ENCODE measurements at places on chromosomes 4 and X. TPM values are rescaled to one million over a fixed set of nuclear protein-coding genes. Genes with fewer than 3 reads are reported as not detected.
A peak's percentile ranks its signal among the peaks of the same experiment; 100 is the strongest.

GRCh38 chr4:152981278-152981677, 45.2 kb downstream of the FHDC1 start:
- peak; percentile 42 for DNase-seq

GRCh38 chrX:44022964-44023363, 49.8 kb upstream of the NDP start:
- DNase-seq = no peak

DNA sequence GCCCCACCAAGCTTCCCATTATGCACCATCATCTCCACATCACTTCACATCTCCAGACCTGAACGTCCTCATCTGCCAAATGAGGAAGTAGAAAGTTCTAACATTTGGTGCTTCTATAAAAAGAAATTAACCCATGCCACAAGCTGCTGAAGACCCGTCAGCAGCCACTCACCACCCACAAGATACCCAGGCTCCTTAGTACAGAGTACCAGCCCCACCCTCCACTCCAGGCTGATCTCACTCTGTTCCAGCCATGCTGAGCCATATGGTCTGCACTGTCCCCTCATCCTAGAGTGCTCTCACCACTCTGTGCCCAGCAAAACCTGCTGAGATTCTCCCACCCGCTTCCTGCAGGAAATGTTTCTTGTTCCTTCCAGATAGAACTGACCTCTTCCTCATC, 240.8 kb upstream of the PPARGC1A start:
- no peak for DNase-seq

DNA sequence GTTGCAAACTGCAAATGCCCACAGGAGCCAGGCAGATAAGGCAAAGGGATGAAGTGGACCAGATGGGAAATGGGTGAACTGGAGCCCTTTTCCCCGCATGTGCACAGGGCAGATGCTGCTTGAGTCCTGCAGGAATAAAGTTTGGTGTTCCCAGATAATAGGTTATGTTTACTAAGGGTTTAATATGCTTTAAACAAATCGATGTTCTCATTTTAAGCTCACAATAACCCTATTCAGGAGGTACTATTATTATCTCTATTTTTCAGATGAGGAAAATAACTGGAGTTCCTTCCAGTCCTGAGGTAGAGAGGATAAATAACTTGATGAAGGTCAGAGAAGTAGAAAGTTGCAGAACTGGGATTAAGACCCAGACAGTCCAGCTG, 77.3 kb downstream of the LRRC66 start:
- DNase-seq = no peak

DNA sequence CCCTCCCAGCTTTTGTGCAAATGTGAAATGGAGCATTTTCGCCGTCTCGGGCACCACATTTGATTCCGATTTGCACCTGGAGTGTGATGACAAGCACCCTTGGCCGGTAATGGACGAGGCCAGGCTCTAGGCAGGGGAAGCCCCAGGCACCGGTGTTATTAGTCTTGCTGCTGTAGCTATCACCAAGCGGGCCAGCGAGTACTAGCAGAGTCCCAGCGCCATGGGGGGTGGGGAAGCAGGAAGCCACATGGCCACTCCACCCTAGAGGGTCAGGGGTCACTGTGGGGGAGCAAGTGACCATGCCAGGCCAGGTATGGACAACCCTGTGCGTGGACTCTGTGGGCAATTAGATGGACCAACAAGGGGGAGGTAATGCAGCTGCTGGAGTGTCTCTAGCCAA, 88.8 kb downstream of the CPZ start:
- DNase-seq = no peak

DNA sequence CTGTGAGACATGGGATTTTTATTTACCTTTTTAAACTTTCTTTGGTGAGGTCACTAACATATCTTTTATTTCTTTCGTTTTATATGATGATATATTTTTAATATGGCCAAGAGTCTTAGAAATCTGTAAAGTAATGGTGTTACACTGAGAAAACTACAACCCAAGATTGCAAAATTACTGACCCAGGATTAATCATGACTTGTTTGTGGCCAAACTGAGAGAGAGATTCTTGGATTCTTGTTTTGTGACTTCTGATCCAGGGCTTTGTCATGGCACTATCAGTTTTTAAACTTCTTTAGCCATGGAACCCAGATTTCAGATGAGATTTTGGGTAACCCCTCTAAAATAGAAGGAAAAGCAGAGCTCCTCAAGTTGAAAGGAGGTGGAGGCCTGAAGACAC, 42.0 kb downstream of the SGMS2 start:
- no peak for DNase-seq

- DNase-seq = no peak
Measured at GRCh38 chrX:110346681-110347080, 12.0 kb upstream of the RTL9 start.

GRCh38 chrX:118961866-118962560, 12.4 kb upstream of the LONRF3 start:
- peak; percentile 18 for DNase-seq

DNA sequence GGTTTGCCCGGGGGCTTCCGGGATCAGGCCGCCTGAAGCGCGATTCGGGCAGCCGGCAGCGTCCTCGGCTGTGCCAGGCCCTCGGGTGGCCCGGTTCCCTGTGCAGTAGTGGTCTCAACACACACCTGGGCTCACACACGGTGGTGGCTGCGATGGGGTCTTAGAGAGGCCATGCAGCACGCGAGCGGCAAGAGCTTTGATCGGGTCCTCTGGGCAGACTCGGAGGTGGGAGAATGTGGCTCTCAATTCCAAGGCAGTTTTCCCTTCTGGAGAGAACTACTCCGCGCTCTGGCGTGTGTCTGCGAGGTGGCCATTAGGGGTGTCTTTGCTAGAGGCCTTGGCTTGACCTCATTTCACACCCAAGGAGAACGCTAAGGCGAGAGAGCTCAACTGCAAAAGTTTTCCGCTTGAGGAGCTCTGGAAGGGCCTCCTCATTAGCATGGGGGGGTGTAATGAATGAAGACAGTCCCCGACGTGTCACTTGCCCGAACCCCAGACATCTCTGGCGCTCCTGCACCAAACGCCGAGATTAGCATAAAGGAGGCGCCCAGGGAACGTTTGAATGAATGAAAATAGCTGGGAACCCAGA, 771 bp upstream of the RBPJ start:
- DNase-seq = no peak

- no peak for DNase-seq
Measured at GRCh38 chrX:30777575-30777974, 111.5 kb downstream of the TAB3 start.

DNA sequence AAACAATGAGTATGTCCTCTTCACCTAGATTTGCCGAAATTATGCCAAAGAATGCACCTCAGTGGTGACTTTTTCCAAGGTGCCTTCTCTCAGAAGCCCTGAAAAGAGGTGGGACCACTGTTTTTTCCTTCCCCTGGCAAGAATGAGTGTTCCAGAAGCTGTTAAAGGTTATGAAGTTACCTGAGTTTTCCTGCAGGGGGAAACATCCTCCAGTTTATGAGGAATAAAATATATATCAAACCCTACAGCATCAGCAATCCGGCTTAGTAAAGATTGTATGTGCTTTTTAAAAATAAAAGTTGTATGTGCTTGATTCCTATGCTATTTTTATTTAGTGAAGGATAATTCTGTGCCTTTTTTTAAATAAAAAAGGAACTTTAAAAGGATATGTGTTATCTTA, 73.3 kb downstream of the RBM46 start:
- DNase-seq = no peak

DNA sequence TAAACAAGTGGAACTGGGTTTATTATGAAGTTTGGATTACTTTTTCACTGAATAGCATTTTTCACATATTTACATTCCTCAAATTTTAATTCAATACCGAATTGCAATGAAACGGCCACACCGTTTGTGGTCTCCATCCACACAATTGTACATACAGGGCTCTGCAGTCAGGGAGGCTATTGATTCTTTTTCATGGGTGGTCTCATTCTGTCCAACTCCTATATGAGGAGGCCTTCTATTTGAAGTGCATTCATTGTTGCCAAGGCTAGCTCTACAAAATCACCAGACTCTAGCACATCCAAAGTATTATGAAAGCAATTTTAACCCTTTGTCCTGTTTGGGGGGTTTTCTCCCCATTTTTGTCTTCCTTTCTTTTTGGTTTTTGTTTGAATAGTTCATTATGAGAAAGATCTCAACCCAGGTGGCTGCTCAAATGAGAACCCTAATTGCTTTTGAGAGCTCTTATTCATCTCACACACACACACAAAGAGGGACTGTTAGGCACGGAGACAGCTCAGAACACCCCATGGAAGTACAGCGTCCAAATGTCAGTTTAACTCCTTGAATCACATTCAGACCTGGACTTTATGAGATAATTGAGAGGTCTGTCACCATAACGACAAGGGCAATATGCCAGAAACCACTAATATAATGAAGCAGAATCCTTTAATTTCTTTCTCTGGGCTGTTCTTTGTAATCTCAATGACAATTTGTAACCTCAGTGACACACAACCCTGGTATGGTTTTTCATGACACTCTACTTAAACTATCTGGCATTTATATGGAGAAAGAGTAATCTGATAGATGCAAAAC, 79.4 kb downstream of the NLGN4X start:
- no peak for DNase-seq

- no peak for DNase-seq
Measured at GRCh38 chr4:720111-720860, 14.7 kb downstream of the PCGF3 start.

- DNase-seq = no peak
Measured at GRCh38 chr4:113481820-113482219, 279.7 kb downstream of the CAMK2D start.

DNA sequence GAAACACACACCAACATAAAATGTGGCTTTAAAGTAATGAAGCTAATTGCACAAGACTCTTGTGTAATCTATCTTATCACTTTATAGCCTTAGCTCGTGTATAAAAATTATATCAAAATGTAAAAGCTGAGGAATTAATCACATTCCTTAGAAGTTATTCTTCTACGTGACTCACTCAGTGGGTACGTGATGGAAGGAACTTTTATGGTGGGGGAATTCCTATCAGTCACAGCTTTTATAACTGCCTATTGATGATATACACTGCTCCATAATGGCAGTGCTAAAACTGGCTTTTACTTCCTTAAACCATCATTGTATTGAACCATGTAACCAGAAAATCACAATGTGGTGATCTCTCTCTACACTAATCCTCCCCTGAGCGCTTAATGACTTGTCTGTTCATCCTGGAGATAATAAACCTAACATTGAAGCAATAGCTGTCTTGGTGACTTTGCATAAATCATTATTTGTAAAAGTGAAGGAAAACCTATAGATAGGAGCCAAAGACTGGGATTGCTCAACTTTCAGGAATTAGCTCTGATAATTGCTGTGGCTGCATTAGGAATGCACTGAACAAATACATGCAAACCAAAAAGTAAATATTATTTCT, 276.7 kb downstream of the GBA3 start:
- DNase-seq = peak; percentile 78

- DNase-seq = no peak
Measured at GRCh38 chrX:125175991-125176584, 143.6 kb upstream of the TEX13C start.

DNA sequence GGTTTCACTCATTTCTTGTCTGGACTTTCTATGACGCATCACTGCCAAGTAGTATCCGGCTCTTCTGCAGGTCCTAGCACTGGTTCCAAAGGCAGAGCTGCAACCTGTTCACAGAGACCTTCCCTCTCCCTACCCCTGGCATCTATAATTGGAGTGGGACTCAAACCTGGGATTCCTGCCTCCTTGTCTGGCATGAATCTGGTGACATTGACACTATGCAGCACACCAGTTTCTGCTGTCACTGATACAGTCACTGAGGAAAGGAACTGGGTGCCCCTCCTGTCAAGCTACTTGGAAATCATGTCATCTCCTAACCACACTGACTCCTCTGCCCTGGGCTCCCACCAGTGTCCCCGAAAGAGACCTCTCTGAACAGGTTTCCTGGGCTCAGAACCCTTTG, 33.1 kb upstream of the EFNB1 start:
- no peak for DNase-seq

DNA sequence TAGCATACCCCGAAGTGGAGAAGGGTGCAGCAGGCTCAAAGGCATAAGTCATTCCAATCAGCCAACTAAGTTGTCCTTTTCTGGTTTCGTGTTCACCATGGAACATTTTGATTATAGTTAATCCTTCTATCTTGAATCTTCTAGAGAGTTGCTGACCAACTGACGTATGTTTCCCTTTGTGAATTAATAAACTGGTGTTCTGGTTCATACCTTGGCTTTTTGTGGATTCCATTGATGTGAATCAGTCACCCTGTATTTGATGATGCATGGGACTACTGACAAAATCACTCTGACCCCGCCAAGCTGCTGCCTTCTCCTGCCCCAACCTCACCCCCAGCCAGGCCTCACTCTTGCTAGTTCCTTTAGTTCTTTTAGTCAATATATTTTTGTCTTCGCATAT, 32.7 kb downstream of the F9 start:
- DNase-seq = no peak

DNA sequence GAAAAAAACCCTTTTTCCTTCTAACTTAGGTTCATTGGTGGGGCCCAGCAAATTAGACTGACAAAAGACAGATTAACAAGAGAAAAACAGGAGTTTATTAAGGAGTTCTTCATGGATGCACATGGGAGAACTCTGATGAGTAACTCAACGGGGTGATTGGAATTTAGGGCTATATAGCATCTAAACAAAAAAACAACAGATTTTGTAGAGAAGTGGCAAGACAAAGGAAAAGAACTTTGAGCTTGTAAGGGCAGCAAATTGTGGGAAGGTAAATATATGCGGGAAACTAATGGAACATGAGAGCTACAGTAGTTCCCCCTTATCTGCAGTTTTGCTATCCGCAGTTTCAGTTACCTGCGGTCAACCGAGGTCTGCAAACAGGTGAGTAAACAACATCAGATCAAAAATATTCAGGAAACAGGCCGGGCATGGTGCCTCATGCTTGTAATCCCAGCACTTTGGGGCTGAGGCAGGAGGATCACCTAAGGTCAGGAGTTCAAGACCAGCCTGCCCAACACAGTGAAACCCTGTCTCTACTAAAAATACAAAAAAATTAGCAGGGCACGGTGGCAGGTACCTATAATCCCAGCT, 573.6 kb downstream of the ADGRL3 start:
- no peak for DNase-seq

S100G gene
- total RNA-seq = not detected

DMP1 gene
- total RNA-seq = not detected

MMRN1 gene
- not detected for total RNA-seq

MAGEA2 gene
- total RNA-seq = not detected

TBC1D1 gene
- 40.7 TPM for total RNA-seq

GAGE12C gene
- total RNA-seq = not detected

SRPX2 gene
- total RNA-seq = 11.2 TPM

Data from Caki2 (cell line).